ENCODE measurements at places on chromosomes 4 and X. TPM values are rescaled to one million over a fixed set of nuclear protein-coding genes. Genes with fewer than 3 reads are reported as not detected.

- DNase-seq, result no peak
Measured at GRCh38 chr4:48898733-48899431, 7.7 kb downstream of the OCIAD2 start.

- no peak for DNase-seq
Measured at GRCh38 chrX:137432609-137433008, 133.3 kb upstream of the ZIC3 start.

- DNase-seq, result no peak
Measured at GRCh38 chr4:137125011-137125410, 407.3 kb downstream of the PCDH18 start.

DNA sequence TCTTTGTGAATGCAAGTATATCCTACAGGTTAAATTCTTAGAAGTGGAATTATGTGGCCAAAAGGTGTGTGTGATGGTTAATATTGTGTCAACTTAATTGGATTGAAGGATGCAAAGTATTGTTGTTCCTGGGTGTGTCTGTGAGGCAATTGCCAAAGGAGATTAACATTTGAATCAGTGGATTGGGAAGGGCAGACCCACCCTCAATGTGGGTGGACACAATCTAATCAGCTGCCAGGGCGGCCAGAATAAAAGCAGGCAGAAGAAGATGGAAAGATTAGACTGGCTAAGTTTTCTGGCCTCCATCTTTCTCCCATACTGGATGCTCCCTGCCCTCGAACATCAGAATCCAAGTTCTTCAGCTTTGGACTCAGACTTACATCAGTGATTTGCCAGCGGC lies 76.2 kb upstream of the GBA3 start:
- no peak for DNase-seq

- DNase-seq, result no peak
Measured at GRCh38 chrX:8649969-8650368, 82.0 kb downstream of the ANOS1 start.

DNA sequence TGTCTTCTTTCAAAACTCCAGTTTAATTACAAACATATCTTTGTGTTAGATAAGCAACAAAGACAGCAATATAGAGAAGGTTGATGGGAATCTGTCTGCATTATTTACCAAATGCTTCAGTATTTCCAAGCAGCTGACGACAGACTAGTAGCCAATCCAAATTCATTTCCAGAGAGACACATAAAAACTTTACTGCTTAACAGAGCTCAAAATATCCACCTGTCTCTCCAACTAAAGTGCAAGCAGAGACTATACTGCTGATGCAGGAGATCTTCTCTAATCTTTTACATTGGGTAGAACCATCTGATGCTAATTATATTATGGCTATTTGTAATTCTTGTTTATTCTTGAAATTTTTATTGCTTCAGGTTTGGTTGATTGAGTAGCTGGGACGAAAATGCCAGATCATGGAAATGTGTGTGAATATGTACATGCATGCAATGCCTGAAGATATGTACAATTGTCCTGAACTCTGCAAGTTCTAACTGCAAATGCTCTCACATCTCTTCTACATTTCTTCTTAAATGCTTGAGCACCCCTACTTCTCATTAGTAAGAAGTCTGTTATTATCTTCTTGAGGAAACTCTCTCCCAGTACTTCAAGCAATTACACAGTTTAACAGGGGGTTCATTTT lies 200.0 kb downstream of the PDHA2 start:
- no peak for DNase-seq

GRCh38 chrX:47484885-47485284 lies 1.9 kb upstream of the ZNF41 start:
- no peak for DNase-seq

DNA sequence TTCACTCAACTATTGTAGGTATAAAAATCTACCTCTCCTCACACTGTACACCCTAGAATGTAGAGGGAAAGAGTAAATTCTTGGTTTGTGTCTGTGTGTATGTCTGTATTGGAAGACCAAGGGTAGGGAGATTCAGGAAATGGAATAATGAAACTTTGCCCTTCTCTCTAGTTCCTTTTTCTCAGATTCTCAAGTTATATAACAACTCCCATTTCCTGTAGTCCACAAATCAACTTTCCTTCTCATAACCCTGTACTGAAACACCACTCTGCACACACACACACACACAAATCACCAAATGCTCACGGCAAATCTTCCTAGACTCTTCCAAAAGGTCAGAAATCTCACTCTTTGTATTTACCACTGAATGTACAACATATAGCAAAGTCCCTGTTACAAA lies 824.5 kb upstream of the DIAPH2 start:
- DNase-seq, result no peak

DNA sequence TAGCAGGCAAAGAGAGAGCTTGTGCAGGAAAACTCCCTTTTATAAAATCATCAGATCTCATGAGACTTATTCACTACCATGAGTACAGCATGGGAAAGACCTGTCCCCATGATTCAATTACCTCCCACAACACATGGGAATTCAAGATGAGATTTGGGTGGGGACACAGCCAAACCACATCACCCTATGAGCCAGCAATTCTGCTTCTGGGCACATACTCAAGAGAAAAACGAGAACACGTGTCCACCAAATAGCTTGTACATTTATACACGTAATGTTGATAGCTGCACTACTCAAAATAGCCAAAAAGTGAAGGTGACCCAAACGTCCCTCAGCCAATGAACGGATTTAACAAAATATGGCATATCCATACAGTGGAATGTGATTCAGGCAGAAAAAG lies 94.5 kb upstream of the DHRSX start:
- no peak for DNase-seq

GRCh38 chr4:7759216-7759615 lies 180.4 kb downstream of the AFAP1 start:
- DNase-seq, result peak; percentile 32

DNA sequence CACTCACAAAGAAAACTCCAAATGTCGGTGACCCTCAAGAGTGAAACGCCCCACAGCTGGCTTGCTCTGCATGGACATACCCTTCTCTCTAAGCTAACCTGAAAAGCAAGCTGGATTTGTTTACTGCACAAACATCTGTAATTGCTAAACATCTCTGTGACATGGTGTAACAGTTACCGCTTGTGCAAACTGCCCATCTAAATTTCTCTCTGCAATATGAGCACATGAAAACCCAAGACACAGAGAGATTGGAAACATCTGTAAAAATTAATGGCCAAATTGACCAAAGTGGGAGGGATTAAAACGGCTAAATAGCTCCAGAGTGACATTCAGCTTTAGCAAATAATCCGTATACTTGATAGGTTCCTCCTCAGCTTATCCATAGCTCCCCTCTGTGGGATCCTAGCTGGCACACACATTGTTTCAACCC lies 155.0 kb upstream of the MAP3K15 start:
- DNase-seq, result no peak

TMSB15C gene
- total RNA-seq, result 4.5 TPM

SLC35A2 gene
- 18.3 TPM for total RNA-seq

- DNase-seq, result no peak
Measured at GRCh38 chrX:109739625-109740432, 6.8 kb upstream of the ACSL4 start.

GRCh38 chrX:148070504-148070877 lies 89.4 kb downstream of the FMR1NB start:
- no peak for DNase-seq

DNA sequence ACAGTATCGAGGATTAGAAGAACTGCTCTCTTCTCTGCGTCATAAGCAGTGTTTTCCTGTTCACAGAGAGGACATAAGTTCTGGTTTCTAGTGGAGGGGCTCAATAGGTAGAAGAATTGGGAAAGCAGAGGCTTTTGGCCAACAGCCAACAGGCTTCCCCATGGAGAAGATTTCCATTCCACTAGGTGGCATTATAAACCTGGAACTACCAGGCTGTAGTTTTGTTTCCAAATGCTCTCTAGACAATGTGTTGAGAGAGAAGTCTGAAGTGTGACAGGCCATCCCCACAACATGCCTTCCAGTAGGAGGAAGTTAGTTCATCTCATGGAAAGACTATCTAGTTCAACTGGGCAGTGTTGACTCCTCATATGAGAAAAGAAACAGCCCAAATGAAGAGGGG lies 63.8 kb upstream of the ANXA10 start:
- DNase-seq, result no peak

- DNase-seq, result no peak
Measured at GRCh38 chrX:39011454-39012221, 210.4 kb downstream of the MID1IP1 start.

PAQR3 gene
- total RNA-seq, result 16.7 TPM

- DNase-seq, result no peak
Measured at GRCh38 chr4:56859841-56860240, 38.3 kb upstream of the SPINK2 start.

DNA sequence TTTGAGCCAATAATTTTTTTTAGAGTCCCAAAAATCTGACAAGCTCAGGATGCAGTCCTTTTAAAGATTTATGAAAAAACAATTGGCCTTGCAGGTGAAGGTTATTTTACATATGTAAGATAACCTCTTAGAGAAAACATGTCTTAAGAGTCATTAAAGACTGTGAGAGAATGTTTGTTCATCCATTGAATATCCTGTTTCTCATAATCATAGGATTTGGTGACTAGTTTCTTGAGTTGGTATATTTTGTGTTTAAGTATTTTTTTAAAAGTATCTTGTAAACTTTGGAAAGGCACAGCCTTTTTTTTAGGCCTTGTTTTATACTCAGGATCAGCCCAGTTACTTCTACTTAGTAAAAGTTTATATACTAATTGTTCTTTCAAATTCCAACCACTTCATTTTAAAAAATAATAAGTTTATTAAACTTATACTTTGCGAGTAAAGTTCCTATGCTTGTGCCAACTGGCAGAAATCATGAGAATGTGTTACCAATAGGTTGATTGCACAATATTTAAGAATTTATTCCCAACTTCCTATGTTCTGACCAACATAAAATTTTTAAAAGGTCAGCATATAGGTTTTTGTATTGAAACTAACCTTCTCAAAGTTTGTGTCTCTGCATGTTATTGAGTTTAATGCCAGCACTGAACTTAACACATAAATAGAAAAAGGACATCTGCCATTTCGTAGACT lies 40.0 kb upstream of the ARSJ start:
- DNase-seq, result no peak

DNA sequence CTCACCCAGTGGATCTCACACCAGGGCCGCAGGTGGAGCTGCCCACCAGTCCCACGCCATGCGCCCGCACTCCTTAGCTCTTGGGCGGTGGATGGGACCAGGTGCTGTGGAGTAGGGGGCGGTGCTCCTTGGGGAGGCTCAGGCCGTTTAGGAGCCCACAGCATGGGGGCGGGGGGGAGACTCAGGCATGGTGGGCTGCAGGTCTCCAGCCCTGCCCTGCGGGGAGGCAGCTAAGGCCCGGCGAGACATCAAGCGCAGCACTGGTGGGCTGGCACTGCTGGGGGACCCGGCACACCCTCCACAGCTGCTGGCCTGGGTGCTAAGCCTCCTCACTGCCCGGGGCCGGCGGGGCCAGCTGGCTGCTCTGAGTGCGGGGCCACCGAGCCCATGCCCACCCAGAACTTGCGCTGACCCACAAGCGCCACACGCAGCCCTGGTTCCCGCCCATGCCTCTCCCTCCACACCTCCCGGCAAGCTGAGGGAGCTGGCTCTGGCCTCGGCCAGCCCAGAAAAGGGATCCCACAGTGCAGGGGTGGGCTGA lies 312.9 kb upstream of the GIMD1 start:
- DNase-seq, result no peak

GRCh38 chr4:139617702-139618490 lies 47.7 kb upstream of the MGST2 start:
- no peak for DNase-seq

- DNase-seq, result no peak
Measured at GRCh38 chr4:75180790-75181776, 248.2 kb downstream of the PARM1 start.

GRCh38 chrX:141279476-141279875 lies 37.2 kb upstream of the SPANXC start:
- DNase-seq, result no peak

DNA sequence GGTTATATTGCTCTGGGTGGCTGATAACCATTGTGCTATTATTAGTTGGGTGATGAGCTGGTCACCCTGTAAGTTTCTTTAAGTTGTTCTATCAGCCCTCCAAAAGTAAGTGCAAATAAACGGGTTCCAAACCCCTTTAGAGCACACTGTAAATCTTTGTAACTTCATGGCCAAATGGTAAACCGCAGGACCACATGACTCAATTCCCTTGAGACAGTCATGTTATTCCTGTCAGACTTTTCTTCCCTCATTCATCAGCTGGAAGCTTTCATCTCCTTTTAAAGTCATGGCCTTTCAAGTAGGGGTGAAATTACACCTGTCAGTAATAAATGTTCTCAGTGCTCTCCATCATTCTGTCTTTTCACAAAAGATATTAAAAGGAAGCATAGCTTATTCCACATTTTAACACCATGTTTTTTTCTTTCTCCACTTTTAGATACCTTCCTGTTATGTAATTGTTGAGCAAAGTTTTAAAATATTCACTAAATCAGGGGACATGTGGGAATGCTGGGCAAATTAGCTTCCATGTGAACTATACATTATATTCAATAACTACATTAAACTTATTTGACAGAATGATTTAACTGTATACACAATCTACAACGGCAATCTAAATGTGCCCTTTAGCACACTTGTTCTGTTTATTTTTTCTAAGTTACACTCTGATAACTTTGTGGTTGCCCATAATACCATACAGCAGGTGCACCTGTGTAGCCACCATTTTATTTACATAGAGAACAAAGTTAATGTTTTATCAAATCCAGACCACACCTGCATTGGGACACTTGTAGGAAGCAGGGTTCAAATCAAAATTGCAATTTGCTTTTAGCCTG lies 275.5 kb downstream of the CFAP299 start:
- DNase-seq, result no peak

DNA sequence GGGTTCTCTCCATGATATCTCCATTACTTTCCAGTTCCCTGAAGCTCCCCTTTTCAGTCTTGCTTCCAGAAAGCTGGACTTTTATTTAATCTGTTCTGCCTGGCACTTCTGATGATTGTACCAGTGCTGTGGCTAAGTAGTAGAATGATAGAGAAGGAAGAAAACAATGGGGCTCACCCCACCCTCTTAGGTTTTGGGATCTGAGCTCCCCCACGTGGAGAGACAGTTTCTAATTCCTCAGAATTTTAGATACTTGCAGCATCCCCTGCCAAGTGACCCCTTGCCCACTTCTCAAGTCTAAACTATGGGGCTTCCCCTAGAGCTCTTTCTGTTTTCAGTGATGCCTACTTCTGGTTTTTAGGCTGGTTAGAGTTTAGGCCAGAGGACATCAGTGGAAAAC lies 73.9 kb downstream of the GC start:
- no peak for DNase-seq

DNA sequence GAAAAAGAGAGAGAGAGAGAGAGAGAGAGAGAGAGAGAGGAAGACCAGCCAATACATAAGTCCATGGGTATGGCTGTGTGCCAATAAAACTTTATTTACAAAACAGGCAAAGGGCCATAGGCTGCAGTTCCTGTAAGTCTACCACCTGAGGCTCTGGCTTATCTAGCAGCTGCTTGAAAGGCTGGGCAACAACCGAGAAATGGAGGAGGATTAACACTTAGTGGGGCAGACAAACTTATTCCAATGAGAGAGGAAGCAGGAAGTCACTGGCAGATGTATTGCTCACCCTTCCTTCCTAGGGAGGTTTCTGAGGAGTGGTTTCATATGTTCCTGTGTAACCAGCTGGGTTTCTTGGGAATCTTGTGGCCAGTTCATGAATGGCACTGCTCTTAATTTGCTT lies 4.7 kb upstream of the GPR143 start:
- no peak for DNase-seq

MTCP1 gene
- total RNA-seq, result 19.5 TPM
